ENCODE measurements at places on chromosomes 12 and 14. TPM values are rescaled to one million over a fixed set of nuclear protein-coding genes. Genes with fewer than 3 reads are reported as not detected.

Gene TWF1
- total RNA-seq, result 59.3 TPM

Gene APPL2
- 17.8 TPM for total RNA-seq

Gene AP1G2
- 46.4 TPM for total RNA-seq

Gene OR4E2
- total RNA-seq, result not detected

Gene MGAT4C
- total RNA-seq, result not detected
